ENCODE measurements at places on chromosomes 5 and 9. TPM values are rescaled to one million over a fixed set of nuclear protein-coding genes. Genes with fewer than 3 reads are reported as not detected.

- no peak overlapping the region for H3K27ac ChIP-seq
- DNase-seq: no peak
- no peaks in the 10 kb centered on the region for H3K36me3 ChIP-seq
- no peaks in the 10 kb centered on the region for H3K4me1 ChIP-seq
- no peaks in the 10 kb centered on the region for H3K27me3 ChIP-seq
These were observed 288.6 kb downstream of the ELAVL2 start for GRCh38 chr9:23537192-23538066.

RETREG1 gene
- 0.22 TPM for total RNA-seq

DNA sequence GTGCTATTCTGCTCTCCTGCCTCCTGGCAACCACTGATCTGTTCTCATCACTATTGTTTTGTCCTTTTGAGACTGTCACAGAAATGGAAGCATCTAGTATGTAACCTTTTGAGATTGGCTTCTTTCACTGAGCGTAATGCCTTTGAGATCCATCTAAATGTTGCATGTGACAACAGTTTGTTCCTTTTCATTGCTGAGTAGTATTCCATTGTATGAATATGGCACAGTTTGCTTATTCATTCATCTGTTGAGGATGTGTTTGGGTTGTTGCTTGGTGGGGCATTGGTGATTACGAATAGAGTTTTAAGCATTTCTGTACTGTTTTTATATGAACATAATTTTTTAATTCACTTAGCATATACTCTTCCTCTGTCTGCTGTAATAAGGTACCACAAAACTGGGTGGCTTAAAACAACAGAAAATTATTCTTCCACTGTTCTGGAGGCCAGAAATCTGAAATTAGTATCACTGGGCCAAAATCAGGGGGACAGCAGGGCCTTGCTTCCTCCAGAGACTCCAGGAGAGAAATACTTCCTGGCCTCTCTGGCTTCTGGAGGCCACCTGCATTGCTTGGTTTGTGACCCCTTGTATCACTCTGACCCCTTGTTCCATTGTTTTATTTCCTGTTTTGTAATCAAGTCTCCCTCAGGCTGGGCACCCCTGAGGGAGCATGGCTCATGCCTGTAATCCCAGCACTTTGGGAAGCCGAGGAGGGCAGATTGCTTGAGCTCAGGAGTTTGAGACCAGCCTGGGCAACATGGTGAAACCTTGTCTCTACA lies 53.0 kb downstream of the EXOSC2 start:
- no peak overlapping the region for H3K4me3 ChIP-seq
- H3K27me3 ChIP-seq: no peaks in the 10 kb centered on the region
- H3K36me3 ChIP-seq: no peaks in the 10 kb centered on the region
- no peak for DNase-seq
- no peak overlapping the region for H3K27ac ChIP-seq

DNA sequence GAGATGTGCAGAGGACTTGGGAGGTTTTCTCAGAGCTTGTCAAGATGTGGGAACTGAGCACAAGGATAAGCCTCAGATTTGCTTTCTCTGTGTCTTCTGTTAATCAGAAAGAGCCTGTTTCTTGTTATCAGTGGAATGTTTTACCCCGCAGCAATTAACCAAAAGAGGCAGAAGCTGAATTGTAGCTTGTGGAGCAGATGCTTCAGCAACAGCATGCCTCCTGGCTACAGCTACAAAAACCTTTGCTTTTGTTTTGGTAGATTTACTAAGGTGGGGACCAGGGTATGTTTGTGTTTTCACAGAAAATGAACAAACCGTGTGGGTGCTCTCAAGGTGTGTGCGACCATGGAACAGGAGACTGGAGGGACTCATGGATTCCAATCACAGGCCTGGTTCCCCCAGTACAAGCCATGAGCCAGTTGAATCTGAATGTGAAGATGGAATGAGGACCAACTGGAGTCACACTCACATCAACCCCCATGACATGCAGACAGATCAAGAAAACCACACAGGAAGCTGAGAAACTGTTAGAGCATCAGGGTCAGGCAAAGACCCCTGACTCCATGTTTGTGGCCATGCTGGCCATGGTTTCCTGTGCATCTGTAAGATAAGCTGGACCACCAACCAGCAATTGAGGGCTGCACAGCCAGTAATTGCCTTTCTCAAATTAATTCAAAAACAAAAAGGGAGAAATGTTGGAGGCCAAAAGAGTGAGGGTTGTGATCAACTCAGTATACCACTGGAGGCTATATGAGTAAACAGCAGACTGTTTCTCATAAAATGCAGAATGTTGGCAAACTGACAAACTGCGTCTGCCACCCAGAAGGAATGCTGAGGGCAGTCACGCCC lies 6.9 kb downstream of the UGT3A2 start:
- H3K4me3 ChIP-seq: peak overlapping the region; percentile 38
- peak; percentile 71 for DNase-seq
- H3K4me1 ChIP-seq: peaks cover 13% of the 10 kb centered on the region
- peaks cover 10% of the 10 kb centered on the region for H3K27me3 ChIP-seq
- H3K36me3 ChIP-seq: no peaks in the 10 kb centered on the region
